ENCODE measurements at places on chromosomes 1 and 21.

DNA sequence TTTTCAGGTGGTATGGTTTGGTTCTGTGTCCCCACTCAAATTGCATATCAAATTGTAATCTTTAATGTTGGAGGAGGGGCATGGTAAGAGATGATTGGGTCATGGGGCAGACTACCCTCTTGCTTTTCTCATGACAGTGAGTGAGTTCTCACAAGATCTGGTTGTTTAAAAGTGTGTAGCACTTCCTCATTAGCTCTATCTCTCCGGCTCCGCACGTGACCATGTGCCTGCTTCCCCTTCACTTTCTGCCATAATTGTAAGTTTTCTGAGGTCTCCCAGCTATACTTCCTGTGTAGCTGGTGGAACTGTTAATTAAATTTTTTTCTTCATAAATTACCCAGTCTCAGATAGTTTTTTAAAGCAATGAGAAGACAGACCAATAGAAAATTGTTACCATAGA is 843.2 kb downstream of the AMY1C start:
- DNase-seq, result no peak

DNA sequence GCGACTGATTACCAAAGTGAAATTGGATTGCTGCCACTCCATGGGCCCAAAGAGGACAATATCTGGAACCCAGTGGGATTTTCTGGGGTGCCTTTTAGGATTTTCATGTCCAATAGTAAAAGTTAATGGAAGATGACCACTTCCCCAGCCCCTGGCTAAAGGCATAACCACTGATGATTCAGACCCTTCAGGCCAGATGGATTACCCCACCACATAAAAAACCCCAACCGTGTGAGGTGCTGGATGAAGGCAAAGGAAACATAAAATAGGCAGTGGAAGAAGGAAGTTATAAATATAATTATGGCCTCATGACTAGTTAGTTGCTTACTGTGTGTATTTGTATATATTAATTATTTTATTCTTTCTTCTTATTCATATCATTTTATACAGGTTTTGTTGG is 40.2 kb upstream of the IL10 start:
- no peak for DNase-seq

DNA sequence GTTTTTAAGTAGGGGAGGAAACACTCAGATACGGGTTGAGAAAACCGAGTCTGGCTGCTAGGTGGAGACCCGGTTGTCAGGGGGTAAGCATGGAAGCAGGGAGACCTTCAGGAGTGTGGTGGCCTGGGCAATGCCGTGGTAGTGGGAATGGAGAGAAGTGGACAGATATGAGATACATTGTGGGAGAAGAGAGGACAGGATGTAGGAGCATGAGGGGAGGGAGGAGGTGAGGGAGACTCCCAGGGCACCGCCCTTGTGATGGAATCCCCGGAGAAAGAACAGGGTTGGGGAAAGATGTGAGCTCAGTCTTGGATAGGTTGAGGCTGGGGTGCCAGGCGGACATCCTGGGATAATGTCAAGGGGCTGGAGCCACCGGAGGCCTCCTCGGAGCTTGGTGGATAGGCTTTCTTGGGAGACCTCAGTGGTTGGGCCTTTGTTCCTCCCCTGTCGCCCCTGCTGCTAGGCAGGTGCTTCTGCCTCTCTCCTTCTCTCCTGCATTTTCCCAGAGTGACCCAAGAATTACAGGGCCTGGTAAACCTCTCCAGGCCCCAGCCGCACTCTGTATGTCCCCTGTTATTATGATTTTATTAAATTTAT is 21.3 kb downstream of the ZNF362 start:
- DNase-seq, result no peak

GRCh38 chr1:232470711-232471110 is 159.2 kb downstream of the SIPA1L2 start:
- DNase-seq, result no peak

GRCh38 chr1:229671310-229671709 is 45.3 kb downstream of the URB2 start:
- no peak for DNase-seq

DNA sequence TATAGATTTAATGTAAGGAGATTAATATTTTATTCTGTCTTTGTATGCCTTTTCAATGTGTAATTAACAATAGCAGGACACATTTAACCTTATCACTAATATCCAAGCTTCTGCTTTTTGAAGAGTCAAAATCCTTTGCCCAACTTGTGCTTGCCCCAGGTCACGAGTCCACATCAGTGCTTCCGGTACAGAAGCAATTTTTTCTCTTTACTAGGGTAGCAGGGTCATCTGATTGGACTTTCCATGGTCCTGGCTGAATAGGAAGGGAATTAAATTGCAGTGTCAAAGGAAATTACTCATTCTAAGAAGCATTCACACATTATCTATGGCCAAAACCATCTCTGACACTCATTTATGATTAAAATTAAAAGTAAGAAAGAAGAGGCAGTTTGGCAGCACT is 460.5 kb upstream of the ADGRL2 start:
- DNase-seq, result no peak

Measured in T-helper 2 cell (primary cell).